ENCODE measurements at places on chromosomes 2 and 18.

DNA sequence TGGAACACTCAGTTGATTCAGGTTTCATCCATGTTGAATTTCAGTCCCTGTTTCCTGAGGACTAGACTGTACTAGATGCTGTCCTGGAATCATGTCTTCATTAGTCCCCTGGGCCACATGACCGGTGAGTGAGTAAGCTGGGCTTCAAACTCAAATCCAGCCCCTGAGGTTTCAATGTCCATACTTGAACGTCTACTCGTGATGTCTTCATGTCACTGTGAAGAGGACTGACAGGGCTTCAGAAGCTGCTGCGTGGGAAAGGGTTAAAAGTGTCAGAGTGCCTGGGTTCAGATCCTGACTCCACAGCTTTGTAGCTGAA lies 101.2 kb downstream of the CDK15 start:
- no peak for DNase-seq

DNA sequence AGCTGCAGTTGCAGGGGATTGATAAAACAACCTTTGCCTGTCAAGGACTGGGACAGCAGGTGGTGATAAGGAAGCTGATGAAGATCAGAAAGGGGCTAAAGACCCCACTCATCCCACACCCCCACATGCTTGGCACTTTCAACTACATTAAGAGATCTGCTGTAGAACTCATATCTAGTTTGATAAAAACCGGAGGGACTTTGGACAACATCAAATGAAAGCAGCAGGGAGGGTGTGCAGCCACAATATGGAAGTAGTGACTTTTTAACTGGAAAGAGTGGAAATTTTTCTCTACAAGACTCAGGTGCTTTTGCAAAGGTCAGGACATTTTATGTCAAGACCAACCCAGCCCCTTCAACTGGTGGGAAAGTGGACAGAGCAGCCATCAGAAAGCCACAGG lies 56.8 kb downstream of the TBC1D8 start:
- no peak for DNase-seq

- DNase-seq = no peak
Measured at GRCh38 chr2:179274749-179275148, 10.1 kb upstream of the SESTD1 start.

GRCh38 chr18:66271962-66272361 lies 331.9 kb downstream of the CDH19 start:
- DNase-seq = no peak

DNA sequence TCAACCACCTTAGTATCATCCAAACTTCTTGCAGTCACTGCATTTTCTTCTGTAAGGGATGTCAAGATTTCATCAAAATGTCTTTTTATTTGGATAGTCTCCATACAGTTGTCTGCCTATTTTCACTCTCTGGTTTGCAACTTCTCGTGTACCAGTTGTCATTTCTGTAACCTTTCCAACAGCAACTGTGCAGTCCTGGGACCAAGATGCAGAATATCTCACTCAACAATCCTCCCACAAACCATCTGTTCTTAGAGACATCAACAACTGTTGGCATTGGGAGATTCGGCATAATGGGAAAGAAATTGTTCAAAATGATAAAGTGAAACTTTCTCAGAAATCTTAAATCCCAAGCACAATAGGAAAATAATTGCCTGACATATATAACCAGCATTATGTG lies 933.6 kb upstream of the SLC39A10 start:
- no peak for DNase-seq

GRCh38 chr2:50379351-50379750 lies 652.6 kb downstream of the NRXN1 start:
- DNase-seq = no peak

DNA sequence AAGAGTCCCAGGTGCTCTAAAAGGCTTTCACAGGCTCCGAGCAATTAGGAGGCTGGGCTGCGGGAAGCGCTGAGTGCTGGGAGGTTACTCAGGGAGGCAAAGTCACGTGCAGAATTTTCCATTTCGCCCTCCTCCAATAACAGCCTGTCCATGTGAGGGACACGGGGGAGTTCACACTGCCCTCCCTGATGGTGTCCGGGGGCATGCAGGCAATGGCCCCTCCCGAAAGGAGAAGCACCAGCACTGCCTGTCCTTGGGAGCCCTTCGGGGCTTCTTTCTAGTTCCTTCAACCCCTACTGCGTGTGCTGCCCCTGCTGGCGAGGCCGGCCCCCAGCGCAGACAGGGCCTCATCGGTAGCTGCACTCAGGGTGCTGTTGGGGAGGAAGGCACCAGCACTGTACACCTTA lies 63.1 kb upstream of the HPCAL1 start:
- DNase-seq = no peak

GRCh38 chr18:74521068-74521725 lies 13.1 kb upstream of the CNDP1 start:
- DNase-seq = no peak

- no peak for DNase-seq
Measured at GRCh38 chr2:88115825-88116518, 11.9 kb downstream of the FABP1 start.

DNA sequence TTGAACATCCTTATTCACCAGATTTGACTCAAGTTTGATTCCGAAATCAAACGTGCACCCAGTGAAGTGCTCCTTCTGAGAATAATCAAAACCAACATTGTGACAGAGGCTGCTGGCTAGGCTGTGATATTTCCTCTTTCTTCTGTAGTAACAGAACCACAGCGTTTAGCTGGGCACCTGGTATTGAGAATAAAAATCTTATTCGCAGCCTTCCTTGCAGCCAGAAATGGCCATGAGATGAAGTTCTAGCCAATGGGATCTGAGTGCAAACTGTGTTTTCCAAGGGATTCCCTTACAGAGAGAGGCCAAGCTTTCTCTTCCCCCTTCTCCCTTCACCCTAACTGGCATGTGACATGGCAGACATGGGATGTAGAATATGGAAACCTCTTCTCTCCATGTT lies 51.7 kb downstream of the TMEM163 start:
- no peak for DNase-seq

- DNase-seq = no peak
Measured at GRCh38 chr2:30710461-30710860, 96.8 kb downstream of the CAPN13 start.

GRCh38 chr2:128298846-128299507 lies 19.7 kb downstream of the HS6ST1 start:
- DNase-seq = no peak

- no peak for DNase-seq
Measured at GRCh38 chr2:176675271-176675949, 406.2 kb downstream of the MTX2 start.

- no peak for DNase-seq
Measured at GRCh38 chr2:138105358-138105757, 141.1 kb downstream of the HNMT start.

GRCh38 chr2:225041207-225041850 lies 939 bp downstream of the DOCK10 start:
- DNase-seq = peak; percentile 55

DNA sequence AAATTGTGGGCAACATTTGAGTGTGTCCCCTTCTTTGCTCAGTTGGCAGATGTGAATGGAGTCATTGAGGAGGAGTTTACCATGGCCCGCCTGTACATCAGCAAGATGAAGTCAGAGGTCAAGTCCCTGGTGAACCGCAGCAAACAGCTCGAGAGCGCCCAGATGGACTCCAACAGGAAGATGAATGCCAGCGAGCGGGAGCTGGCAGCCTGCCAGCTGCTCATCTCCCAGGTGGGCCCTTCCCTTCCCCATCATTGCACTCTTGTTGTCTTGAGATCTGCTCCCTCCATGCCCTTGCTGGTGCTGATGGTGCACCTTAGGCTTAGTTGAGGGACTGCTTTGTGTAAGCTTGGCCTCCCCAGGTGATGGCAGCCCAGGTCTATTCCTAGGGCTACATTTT lies 47.5 kb upstream of the LYPD6B start:
- no peak for DNase-seq

DNA sequence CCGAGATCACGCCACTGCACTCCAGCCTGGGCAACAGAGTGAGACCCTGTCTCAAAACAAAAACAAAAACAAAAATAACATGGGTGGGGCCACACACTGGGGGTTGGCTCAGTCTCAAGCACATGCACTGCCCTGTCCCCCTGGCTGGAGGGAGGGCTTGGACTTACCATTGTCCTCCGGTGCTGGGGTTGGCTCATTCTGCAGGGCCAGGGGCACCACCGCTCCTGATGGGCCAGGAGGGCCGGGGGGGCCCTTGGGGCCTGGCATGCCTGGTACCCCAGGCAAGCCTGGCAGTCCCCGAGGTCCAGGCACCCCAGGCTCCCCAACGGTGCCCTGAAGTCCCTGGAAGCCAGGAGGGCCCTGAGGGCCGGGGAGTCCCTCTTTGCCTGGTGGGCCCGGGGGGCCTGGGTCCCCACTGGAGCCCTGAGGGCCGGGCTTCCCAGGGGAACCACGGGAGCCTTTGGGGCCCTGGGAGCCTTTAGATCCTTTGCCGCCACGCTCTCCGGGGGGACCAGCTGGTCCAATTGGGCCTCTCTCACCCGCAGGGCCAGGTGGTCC lies 66.8 kb upstream of the THOC1 start:
- DNase-seq = no peak

DNA sequence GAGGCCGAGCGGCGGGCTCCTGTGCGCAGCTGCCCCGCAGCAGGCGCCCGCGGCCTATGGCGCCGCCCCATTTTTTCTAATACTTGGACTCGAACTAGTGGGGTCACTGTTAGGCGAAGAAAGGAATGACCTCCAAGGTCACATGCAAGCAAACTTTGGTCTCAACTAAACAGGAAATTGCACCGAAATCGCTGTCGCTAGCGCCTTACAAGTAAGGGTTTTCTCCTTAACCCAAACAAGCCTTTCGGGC lies 339 bp downstream of the ACAA2 start:
- no peak for DNase-seq

DNA sequence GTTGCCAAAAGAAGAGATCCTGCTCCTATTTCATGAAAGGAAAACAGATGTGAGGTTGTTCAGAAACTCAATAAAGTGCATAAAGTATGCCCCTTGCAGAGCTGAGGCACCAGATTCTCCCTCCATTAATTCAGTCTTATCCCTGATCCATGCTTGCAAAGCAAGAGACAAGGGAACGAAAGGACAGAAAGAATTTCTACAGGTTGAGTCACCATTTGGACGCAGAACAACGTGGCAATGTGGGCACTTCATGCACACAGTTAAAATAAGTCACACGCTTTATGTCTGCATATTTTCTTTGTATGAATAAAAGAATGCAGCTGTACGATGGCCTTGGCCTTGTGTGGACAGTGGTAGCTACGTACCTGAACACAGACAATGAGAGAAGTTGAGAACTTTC lies 321.7 kb upstream of the REV1 start:
- DNase-seq = no peak

- no peak for DNase-seq
Measured at GRCh38 chr2:212005085-212005671, 533.4 kb downstream of the ERBB4 start.
